Amygdala (tissue), 56 donors: ENCODE measurements at places on chromosomes 2 and 18.

GRCh38 chr2:39470580-39470979 is 33.5 kb upstream of the MAP4K3 start:
- DNase-seq, result no peak

- no peak for DNase-seq
These were observed 270.5 kb downstream of the ACTR3 start for GRCh38 chr2:114160263-114160981.

DNA sequence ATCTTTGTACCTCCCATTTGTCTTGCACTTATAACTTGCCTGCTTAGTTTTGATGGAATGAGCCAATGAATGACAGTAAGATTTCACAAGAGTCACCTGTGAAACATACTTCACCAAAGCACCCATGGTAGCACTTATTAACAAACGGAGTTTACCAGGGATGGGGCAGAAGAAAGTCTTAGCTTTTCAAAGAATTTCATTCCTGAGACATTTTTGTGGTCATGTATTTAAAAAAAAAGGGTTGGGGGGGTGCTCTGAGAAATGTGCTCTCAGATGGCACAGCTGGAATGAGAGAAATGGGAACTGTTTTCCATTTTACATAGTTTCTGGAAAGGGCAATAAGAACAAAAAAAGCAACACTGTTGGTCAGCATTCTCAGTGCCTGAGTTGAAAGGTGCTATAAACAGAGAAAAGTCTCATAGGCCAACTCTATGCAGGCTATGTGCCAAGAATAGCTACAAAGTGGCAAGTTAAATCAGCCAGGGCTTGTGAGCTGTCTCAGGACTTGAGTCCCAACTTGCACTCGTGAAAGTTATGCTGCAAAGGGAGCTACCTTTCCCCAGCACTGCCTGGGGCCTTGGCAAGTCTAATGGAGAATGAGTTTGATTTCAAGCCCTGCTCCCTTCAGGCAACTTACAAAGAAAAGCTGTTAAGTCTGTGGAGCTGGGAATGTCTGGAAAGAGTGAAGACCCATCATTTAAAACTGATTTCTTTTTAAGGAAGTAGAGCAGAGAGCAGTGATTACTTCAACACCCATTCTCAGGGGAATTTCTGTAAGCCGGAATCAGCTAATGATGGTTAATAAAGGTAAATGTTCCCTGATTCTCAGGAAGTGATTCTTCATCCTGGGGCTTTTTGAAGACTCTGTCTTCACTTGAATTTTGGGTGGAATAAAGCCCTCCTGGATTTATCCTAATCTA is 170.6 kb downstream of the SLC8A1 start:
- DNase-seq, result no peak

DNA sequence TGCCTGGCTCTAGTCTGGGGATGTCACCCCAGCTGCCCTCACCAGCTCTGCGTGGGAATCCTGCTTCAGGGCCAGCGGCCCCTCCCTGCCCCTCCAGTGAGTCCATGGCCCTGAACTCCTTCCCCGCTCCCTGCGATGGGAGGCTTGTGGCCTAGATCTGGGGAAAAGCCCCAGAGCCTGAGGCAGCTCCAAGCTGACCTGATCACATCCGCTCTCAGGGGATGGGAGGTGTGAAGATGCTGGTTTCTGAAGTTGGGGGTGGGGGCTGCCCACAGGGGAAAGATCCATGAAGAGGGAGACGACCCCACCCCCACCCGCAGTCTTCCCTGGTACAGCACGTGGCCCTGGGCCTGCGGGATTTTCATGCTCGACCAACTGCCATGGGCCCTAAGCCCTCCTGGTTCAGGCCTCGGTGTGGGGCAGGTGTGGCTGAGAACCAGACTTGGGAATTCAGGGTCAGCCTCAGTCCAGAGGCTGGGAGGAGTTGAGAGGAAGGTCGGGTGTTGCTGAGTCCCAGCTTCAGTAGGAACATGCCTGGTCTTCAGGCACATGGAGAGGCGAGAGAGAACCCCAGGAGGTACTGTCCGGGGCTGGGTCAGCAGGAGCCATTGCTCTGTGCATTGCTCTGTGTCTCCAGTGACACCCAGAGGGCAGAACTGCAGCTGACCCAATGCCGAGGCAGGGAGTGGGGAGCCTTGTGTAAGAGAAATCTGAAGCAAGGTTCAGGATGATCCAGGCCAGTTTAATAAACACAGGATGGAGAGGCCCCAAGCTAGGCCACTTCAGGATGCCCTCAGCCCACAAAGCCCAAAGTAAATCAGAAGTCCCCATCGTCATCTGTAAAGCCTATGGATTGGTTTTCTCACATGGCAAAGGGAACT is 115.1 kb downstream of the CAPN13 start:
- no peak for DNase-seq

DNA sequence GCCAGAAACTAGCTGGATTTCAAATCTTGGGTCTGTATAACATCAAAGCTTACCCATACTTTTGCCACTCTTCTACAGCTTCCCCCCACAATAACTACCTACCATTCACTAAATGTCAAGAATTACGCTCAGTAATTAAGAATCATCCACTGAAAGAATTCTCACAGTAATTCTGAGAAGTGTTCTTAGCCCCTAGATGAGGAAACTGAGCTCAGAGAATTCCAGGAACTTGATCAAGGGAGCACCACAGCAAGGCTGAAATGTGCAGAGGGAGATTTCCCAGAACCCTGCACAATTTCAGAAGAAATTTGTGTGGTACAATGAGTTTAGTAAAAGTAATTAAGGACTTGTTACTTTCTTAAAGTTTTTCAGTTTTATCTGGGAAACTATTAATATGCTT is 194.5 kb upstream of the STK17B start:
- no peak for DNase-seq

- no peak for DNase-seq
These were observed 18.8 kb upstream of the SOS1 start for GRCh38 chr2:39139511-39140237.

DNA sequence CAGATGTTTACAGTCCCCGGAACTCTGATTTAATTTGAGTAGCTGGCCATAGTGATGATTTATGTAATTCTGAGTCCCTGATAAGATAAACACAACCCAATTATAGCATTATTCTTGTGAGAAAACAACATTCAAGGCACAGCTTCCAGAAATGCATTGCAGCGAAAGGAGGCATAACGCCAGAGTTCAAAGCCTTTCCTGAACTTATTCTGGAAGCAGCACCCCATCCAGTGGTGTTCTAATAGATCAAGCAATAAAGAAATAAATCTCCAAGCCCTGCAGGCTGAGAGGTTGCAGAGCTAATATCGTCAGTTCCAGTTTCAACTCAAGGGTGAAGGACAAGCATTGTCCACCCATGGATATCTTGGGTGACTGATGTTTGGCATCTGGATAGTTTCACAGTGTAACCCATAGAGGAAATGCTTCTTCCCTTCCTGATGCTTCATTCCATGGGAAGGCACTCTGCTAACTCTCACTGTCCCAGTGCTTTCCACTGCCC is 18.8 kb downstream of the CDH2 start:
- DNase-seq, result no peak

GRCh38 chr2:183614799-183615435 is 490.7 kb downstream of the NUP35 start:
- peak; percentile 2 for DNase-seq

GRCh38 chr2:187541086-187542085 is 12.8 kb downstream of the TFPI start:
- DNase-seq, result no peak

DNA sequence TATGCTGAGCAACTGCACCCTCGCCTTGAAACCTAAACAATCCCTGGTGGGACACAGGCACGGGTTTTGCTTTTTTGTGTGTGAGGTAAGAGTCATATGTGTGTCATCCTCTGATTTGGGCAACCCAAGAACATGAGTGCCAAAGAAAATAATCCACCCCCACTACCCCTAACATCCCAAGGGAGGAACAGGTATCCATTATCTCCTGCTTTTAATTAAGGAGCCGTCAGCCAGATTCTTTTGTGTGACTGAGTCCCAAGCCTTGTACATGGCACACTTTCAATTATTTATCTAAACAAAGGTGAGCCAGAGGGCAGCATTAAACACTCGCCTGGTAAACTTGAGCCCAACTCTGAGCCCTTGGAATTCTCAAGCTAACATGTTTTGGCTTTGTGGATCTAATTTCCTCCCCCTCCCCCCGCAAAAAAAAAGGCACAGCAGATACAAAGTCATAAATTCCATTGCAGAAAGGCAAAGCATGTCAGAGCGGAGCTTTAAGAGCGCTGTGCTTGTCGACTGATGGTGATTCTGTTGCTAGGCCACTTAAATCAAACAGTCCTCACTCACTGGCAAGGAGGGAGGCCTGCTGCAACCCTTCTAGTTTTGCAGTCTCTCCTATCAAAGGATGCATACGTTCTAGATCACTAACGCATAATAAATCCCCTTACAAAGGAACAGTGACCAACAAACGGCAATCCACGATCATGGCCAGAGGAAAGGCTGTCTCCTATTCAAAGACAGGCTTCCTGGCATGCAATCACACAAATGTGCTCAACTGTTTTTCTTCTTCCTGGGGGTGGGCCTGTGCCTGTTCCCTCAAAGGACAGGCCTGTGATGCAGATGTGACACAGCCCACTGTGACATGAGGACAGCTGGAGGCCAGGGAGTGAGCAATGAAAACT is 143.5 kb upstream of the LMAN1 start:
- no peak for DNase-seq
